ENCODE measurements at places on chromosomes 3 and 15. TPM values are rescaled to one million over a fixed set of nuclear protein-coding genes. Genes with fewer than 3 reads are reported as not detected.

SQOR gene
- total RNA-seq = 13.9 TPM

GOLGA6L9 gene
- 1.4 TPM for total RNA-seq

TLR9 gene
- total RNA-seq = 0.32 TPM

GRCh38 chr15:31159837-31160236 is 58.3 kb upstream of the TRPM1 start:
- DNase-seq = no peak

- no peak for DNase-seq
Observed at GRCh38 chr3:156548041-156548687, 6.8 kb downstream of the SSR3 start.

DNA sequence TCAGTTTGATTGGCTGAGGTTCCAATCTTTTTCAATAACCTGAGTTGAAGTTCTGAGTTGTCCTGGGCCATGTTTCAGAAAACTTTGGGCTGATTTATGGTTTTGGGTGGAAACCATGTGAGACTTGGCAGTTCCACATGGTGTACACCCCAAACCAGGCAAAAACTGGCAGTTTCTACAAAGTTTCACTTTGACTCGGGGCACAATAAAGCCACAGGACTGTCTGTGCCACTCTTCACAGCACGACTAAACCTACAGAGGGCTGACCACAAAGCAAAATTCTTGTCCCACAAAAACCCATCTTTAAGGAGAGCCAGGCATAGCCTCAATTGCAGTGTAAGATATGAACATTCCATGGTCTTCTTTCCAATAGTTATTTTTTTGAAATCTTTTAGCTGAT is 155.0 kb downstream of the DUT start:
- DNase-seq = no peak

DNA sequence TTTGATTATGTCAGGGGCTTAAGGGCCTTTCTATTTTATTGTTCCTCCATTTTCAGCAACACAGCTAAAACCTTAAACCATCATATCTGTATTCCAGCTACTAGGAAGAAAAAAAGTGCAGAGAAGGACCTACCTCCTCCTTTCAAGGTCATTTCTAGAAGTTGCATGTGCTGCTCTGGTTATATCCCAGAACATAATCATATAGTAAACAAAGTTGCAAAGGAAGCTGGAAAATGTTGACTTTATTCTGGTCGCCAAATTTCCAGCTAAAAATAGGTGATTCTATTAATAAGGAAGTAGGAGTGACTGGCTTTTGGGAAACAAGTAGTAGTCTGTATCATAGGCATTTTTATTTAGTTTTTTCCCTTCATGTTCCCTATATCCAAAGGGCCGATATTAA is 21.3 kb upstream of the B3GALNT1 start:
- no peak for DNase-seq
